ENCODE measurements at places on chromosomes 3 and 15.

- no peak for DNase-seq
Measured at GRCh38 chr15:72820278-72820677, 36.7 kb upstream of the ADPGK start.

DNA sequence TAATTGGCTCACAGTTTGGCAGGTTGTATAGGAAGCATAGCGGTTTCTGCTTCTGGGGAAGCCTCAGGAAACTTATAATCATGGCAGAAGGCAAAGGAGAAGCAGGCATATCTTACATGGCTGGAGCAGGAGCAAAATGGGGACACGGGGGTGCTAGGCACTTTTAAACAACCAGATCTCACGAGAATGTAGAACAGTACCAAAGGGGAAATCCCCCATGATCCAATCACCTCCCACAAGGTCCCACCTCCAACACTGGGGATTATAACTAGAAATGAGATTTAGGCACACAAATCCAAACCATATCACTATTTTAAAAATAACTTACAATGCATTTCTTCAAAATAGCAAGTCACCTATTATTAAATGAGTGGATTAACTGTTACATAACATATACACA, 47.1 kb upstream of the ANKRD28 start:
- DNase-seq: no peak

DNA sequence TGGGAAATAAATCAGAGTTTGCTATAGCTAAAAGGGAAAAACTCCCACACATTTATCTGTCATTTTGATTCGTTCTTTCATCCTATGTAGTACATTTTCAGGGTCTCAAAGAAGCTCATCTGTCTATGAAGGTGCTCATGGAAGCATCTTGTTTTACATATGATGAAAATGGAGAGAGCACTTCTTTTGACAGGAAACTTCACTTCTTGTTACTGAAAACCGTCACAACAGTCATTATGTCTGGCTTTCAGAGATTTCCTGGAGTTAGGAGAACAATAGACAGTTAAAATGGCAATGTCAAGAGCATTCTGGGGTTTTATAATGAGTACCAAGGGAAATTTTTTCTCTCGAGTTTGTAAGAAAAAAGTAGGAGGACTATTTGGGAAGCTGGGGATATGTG, 83.3 kb downstream of the TMEM108 start:
- no peak for DNase-seq

GRCh38 chr3:141737678-141738021, 448 bp upstream of the RNF7 start:
- DNase-seq: no peak

DNA sequence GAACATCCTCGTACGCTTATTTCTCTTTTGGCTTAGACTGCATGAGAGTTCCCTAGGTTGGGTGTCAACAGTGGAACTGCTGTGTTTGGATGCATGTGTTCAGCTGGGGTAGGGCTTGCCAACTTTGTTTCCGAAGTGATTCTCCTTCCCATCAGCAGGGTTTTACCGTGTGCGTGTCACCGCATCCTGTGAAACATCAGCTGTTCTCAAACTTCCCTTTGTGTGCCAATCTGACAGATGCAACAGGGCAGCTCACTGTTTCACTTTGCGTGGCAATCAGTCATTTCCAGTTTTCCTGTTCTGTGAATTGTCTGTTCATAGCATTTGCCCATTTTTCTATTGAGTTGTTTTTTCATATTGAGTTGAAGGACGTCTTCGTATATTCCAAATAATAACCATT, 218.8 kb downstream of the VPS13C start:
- DNase-seq: no peak

DNA sequence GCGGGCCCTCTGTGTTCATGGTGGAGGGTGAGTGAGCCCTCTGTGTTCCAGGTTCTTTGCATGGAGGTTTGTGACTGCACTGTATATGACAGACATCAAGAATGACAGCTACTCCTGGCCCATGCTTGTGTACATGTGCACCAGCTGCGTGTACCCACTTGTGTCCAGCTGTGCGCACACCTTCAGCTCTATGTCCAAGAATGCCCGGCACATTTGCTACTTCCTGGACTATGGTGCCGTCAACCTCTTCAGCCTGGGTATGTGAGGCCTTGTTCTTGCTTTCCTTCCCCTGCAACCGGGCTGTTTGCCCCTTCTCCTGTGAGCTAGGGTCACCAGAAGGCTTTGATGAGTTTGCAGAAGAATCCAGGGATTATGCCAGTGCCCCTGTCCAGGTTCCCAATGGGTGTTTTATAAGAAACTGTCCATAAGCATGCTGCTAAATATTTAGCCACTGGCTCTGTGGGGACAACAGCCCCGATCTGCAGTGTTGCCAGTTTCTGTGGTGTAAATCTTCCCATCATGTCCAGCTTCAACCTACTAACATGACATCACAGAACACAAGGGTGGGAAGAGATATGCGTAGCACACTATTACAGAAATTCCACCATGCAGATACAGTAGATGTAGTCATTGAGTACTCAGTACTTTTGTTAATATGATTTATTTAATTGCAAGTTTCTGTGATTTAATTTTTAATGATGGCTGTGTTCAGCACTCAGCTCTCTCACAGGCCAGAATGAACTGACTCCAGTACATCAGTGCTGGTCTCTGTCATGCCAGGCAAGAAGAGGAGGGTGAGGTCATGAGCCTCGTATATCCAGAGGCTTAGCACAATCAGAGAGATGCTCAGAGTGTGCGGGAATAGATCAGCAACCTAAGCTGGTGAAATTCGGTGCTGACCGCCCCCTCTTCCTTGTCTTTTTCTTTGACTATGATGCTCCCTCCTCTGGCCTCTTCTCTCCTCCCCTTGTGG, 29.2 kb upstream of the KIF23 start:
- DNase-seq: no peak

GRCh38 chr3:73868688-73869315, 244.1 kb upstream of the PDZRN3 start:
- no peak for DNase-seq

GRCh38 chr15:35439291-35439690, 106.7 kb downstream of the DPH6 start:
- no peak for DNase-seq

- no peak for DNase-seq
Measured at GRCh38 chr3:51024121-51024520, 349.4 kb downstream of the DOCK3 start.

DNA sequence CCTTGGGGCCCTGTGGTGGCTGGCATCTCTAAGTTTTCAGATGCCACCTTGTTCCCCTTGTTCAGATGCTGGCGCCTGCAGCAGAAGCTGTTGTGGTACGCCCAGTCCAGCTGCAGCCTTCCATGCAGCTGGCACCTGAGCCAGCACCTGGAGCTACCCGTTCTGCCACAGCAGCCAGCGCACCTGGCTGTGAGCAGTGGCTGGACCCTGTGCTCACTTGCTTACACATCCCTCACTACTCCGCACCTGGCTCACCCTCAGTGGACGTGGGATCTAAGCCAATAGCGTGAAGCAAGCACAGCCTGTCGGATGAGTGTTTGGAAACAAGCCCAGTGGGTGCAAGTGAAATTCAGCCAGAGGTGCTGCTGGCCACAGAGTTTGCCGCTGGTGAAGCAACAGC, 607.5 kb upstream of the BCHE start:
- no peak for DNase-seq

DNA sequence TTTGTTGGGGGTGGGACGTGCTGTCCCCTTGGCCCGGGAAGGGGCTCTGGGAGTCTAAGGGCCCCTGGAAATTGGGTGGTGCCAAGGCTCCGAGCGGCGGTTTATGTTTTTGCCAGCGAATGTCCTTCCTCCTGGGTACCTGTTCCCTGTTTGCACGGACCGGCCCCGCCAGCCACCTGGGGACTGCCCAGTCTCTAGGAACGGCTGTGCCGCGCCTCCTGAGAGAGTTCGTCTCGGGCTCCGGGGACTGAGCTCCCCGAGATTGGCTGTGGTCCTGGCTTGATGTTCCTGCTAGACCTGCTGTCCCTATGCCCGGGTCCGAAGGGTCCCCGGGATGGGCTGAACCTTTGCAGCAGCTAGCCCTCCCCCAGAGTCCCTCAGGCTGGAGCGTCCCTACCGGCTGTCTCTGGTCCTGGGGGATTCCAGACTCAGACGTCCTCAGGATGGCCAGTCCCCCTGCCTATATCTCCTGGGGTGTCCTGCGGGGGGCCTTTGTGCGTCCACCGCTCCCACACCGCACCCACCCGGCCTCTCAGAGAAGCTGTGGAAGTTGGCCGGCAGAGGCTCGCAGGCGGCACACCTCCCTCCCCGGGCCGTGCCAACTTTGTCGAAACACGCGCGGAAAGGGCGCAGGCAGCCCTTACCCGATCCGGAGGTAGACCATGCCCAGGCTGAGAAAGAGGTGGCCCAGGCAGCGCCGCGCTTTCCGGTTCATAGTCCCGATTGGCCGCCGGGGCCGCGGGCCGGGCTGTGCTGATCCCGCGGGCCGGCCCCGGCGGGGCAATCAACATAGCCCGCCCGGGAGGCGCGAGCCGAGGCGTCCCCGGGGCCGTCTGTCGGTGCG, 547 bp downstream of the WNT7A start:
- peak; percentile 19 for DNase-seq

DNA sequence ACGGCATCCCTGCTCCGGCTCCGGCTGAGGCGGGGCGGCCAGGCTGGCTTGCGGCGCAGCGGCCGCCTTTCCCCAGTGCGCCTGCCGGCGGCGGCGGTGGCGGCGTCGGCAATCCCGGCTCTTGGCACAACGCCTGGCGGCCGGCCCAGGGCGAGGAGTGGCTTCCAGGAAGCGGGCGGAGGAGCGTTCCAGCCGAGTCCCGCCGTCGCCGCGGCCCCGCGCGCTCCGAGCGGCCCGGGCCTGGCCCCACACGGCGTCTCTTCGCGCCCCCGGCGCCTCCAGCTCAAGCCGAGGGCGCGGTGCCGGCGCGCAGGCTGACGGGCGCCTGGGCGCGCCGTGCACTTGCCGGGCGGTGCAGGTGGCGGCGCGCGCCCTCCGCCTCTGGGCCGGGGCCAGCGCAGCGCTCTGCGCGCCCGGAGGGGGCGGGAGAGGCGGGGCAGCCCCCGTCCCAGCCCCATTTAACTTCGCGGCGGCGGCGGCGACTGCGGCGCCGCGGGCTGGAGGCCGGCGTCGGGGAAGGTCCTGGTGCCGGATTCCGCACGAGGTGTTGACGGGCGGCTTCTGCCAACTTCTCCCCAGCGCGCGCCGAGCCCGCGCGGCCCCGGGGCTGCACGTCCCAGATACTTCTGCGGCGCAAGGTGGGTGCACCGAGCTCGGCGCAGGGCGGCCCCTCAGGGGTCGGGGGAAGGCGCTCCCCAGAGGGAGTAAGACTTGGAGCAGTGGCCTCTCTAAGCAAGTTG, at the start of gene ADAMTSL3:
Gene ADAMTSL3 (plus strand): TSS at position 485 of the 740 bp plus-strand sequence. CDS start 1,639 bp downstream, outside the sequence.
- no peak for DNase-seq

DNA sequence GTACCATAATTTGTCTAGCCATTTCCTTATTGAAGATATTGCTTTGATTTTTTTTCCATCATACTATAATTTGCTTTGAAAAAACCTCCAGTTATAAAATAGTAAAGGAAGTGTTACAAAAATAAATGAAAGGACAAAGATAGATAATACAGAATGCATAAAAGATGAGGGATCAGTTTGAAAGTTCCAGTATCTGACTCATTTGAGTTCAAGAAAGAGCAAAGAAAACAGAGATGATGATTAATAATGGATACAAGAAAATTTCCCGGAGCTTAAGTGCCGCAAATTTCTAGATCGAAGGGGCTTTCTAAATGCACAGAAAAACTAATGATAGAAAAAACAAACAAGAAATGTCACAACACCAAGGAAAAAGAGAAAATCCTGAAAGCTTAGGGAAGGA, 4.3 kb downstream of the WDR48 start:
- DNase-seq: no peak

DNA sequence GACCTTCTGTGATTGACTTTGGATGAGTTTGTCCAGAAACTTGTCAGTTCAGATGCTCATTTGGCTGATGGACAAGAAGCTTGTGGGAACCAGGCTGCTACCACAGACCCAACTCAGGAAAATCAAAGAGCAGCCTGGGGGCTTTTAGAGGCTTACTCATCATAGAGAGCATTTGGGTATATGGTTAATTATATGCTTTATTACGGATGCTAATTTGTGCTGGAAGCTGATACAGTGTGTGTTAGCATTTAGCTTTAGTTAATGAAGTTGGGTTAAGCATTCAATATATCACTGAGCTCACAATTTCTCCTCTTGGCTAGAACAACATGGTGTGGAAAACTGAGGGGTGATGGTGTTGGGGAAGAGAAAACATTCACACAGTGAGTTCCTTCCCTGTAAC, 664.2 kb upstream of the CFAP20DC start:
- no peak for DNase-seq

DNA sequence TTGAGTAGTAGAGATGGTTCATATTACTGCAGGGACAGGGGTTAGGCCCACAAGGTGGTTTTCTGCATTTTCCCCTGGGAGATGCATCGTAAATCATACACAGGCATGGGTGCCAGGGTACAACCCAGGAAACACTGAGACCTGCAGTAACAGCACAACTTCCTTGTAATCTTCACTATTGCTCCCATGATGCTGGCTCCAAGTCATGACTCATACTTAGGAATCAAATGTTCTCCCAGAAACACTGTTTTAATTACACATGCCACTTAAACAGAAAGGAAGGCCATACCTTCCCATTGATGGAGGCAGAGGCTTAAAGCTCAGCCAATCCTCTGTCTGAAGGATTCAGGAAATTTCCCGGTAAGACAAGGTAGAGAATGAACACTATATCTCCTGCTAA, 106.5 kb downstream of the ERC2 start:
- DNase-seq: no peak

DNA sequence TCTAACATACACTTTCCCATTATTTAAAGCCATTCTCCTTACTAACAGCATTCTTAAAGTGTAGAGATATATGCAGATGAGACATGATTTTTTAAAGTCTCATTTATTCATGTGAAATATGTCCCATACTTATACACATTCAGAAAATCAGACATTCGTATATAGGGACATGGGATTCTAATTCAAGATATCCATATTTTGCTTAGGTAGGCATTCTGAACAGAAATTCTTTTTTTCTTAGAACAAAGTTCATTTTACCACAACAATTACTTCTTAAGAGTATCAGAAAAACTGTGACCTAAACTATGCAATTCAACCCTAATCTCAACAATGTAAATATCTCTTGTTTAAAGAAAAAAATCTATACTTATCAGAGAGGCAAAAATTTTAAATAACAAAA, 16.2 kb downstream of the DCUN1D1 start:
- DNase-seq: no peak

DNA sequence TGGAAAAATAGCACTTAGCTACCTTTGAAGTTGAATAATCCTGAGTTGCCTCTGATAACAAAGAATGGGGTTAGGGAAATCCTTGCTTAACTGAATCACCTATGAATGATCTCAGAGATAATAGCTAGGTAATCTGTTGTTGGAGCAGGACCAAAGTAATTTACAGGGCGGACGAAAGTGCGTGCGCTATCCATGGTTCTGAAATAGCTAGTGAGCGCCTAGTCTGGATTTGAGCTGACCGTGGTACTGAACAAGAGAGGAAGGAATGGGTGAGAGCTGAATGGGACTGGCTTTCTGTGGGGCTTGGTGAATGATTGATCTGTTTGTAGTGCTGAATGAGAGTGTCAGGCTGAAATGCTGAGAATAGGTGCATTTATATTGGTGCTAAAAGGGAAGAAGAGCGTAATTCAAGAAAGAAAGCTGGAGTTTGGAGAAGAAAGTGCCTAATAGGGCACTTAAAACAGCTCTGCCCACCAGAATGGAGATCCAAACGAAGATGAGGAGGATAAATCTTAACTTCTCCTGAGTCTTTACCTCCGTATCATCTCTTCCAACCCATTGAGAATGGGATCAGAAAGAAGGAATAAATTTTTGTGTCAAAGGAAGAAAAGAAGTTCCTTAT, 10.1 kb downstream of the SCN10A start:
- no peak for DNase-seq

GRCh38 chr3:35781558-35781957, 142.2 kb downstream of the ARPP21 start:
- DNase-seq: no peak
